Stimulated activated CD4-positive, alpha-beta T cell treated with anti-CD3 and anti-CD28 coated beads, Interleukin-15, amount 100 ng/mL, for 1 hour (primary cell): ENCODE measurements at places on chromosomes 2 and 18.

DNA sequence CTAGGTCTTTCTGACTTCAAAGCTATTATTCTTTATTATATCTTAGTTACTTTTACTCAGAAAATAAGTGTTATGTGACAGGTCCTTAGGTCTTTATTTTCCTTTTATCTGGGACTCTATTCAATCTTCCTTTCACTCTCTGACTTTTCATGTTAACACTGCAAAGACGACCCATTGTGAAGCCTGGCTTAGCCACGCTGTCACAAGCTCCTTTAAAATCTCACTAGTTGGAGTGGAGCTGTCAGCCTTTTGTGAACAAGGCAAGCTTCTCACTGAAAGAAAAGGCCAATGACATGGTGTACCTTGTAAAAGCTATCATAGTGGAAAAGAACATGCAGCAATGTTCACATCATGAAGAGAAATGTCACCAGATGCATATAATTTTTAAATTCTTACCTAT, 1130.7 kb upstream of the FAM98A start:
- no peak for DNase-seq

DNA sequence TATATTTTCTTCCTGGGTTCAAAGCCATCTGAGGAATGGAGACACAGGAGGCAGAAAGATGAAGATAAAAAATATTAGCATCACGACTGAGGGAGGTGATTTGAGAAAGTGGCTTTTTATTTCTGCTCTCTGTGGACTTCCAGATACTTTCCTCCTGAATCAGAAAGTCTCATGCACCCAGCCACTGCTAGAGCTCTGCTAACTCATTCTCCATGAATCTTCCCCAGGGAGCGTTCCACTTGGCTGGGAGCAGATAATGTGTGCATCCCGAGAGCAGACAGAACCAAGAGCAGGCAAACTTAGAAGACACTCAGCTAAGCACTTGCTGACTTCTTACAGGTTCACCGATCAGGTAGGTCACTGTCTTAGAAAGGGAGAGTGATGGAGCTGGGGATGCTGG, 264.1 kb upstream of the THUMPD2 start:
- DNase-seq, result no peak

- no peak for DNase-seq
Observed at GRCh38 chr2:71558300-71559051, 105.1 kb downstream of the DYSF start.

DNA sequence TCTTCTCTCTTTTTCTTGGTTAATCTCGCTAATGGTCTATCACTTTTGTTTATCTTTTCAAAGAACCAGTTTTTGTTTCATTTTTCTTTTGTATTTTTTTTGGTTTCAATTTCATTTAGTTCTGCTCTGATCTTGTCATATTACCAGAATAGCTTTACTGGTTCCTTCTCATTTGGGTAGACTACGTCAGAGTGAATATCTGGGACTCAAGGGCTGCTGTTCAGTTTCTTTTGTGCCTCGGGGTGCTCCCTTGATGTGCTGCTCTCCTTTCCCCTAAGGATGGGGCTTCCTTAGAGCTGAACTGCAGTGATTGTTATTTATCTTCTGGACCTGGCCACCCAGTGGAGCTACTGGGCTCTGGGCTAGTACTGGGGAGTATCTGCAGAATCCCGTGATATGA, 29.4 kb upstream of the IL1RN start:
- no peak for DNase-seq

DNA sequence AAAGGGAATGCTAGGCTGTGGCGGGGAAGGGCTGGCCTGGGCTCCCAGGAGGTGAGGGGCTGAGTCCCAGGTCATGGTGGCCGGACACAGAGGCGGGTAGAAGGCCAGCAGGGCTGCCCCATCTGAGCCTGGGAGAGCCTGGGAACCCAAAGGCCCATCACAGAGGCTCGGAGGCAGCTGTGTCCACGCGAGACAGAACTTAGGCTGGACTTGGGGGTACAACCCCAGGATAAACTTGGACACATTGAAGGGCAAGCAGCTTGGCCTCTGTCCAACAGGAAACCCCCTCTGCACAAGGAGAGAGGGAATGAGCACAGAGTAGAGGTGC, 95.9 kb downstream of the ZFP36L2 start:
- DNase-seq, result no peak

DNA sequence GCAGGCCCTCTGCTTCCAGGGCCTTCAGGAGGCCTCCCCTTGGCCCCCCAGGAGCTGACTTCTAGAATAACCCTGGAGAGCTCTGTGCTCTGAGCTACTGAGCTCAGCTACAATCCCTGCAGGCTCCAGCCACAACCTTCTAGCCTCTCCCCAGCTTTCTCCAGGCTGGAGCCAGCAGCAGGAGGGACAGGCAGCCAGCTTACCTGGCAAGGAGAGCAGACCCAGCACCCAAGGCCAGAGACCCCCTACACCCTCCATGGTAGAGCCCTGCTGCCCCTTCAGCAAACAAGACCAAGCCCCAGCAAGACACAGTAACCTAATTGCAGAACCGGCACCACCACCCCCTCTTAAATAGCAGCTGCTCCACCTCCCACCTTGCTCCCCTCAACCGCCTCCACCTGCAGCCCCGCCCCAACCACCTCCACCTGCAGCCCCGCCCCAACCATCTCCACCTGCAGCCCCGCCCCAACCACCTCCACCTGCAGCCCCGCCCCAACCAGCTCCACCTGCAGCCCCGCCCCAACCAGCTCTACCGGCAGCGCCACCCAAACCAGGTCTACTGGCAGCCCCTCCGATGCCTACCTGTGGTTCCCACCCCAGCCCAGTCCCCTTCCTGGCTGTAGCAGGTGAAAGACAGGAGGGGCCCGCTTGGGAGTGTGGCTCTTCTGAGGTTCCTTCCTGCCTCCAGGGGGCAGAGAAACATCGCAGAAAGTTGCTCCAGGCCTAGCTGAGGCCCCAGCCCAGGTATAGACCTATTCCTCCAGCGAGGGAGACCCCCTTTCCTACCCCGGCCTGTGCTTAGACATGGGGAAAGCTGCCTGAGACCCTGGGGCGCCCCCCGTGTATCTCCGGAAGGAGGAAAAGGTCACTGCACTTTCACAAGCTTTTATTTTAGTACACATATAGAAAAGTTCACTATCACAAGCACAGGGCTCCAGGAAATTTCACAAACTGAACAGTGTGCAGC, at the start of gene ASTL:
ASTL (minus strand) TSS at position 324 of the 967 bp plus-strand sequence; CDS start at position 258, 66 bp downstream.
- DNase-seq, result no peak

DNA sequence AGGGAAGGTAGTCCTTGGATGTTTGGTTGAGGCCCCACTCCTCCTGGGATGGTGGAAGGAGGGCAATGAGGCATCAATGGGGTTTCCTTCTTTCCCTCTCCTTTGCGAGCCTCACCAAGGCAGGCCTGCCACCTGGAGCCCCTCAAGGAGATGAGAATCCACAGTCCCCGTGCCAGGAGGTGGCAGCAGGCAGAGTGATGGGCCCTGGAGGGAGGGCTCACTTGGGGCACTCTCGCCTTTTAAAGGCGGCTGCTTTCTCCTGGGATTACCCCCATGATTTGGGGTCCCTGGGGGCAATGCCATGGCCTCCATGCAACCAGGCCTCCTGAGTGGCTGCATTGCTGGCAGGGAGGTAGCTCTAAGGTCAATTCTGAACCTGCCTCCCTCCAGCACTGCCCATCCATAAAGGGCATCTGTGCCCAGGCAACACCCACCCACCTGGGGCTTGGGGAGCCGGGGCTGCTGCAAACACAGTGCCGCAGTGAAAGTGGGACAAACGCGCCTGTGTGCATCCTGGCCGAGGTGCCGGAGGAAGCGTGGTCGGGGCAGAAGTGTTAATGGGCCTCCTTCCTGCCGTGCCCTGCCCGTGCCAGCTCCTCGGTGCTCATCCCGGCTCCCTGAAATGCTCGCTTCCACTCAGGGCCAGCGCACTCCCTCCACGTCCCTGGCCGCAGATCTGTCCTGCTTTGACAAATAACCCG, 55.9 kb downstream of the ZFP36L2 start:
- DNase-seq, result no peak

- DNase-seq, result no peak
Observed at GRCh38 chr2:53863538-53864227, 3.9 kb upstream of the GPR75 start.

GRCh38 chr18:11567396-11567795, 42.0 kb upstream of the SLC35G4 start:
- no peak for DNase-seq

DNA sequence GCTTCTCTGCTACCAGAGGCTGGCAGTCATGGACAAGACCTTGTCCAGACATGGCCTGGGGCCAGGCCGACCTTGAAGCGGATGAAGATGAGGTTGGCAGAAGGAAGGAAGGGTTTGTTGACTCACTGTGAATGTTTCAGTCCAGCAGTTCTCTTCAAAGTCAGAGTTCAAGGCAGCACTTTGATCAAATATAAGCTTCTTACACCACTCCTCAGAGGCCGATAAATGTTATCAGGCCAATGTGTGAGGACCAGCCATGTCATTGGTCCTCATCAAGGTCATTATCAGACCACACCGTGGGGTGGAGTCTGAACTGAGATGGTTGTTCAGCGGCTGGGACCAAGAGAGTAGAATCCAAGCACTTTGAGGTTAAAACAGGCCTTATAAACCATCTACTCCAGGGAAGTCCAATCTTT, 35.5 kb downstream of the QPCT start:
- no peak for DNase-seq

- DNase-seq, result no peak
Observed at GRCh38 chr2:212912445-212913103, 238.8 kb downstream of the IKZF2 start.

DNA sequence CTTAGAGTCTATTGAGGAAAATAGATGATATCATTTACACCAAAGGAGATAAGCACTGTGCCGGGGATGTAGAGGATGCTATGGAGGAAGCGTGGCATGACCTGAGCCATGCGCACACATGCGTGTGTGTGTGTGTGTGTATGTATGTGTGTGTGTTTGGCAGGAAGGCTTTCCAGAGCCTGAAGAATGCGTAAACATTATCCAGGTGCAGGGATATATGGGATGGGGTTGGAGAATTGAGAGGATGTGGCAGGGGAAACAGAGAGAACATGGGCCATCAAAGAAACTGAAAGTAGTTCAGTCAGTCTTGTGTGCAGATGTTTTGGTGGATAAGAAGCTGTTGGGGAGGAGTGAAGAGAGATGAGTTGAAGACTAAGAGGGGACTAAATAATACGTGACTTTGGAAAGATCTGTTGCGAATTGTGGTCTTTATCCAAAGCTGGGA, 9.3 kb upstream of the STAT1 start:
- DNase-seq, result no peak

- DNase-seq, result no peak
Observed at GRCh38 chr2:28751956-28752630, 463 bp downstream of the PPP1CB start.

DNA sequence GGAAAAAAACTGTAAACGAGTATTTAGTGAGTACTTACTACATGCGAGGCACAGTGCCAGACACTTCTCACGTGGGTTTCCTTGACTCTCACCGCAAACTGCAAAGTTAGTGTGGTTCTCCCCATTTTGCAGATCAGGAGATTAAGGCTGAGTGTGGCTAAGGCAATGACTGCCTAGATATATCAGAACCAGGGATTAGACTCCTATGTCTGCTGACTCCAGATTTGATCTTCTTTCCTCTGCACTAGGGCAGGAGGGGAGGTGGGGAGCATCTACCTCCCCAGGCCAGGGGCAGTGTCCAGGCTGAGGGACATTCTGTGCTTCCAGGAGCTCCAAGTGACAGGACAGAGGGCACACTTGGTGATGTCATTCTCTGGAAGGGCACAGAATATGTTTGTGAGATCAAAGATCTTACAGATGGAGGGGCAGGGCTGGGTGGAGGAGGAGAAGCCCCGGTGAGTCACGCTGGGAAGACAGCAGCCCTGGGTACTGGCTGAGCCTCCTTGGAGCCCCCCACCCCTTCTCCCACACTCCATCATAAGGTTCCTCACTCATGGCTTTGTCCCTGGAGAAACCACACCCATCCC, 92.4 kb downstream of the RHOB start:
- no peak for DNase-seq

GRCh38 chr2:26580751-26581150, 60.4 kb downstream of the CIB4 start:
- DNase-seq, result no peak

DNA sequence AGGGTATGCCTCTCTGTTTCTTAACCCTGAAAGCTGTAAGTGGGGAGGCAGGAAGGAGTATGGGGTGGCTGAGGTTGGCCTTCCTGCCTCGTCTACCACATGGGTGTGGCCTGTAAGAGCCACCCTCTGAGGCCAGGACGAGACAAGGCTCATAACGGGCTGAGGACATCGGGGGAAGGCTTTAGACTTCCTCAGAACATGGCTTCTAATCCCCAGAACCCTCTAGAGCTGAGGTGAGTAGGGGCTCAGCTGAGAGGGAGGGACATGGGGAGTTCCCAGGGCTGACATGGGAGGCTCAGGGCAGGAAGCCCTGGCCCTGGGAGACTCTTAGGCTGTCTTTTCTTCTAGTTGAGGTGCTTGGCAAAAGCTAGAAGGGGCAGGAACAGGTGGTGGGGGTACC, 36.7 kb downstream of the EMX1 start:
- no peak for DNase-seq

DNA sequence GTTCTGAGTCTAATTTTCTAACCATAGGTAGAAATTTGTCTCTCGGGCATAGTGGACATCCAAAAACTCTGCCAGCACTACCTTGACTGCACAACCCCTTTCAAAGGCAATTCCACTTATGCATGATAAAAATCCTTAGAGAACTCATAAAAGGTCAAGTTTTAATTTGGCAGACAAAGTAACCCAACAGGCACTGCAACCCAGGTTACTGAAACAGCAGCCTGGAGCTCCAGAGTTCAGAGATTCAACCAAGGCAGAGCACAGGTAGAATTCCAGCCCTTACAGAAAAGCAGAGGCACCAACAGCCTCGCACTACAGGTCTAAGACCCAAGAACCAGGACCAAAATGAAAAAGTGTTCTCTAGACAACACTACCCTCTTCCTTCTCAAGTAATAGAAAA, 1.8 kb downstream of the DTNB start:
- DNase-seq, result no peak

DNA sequence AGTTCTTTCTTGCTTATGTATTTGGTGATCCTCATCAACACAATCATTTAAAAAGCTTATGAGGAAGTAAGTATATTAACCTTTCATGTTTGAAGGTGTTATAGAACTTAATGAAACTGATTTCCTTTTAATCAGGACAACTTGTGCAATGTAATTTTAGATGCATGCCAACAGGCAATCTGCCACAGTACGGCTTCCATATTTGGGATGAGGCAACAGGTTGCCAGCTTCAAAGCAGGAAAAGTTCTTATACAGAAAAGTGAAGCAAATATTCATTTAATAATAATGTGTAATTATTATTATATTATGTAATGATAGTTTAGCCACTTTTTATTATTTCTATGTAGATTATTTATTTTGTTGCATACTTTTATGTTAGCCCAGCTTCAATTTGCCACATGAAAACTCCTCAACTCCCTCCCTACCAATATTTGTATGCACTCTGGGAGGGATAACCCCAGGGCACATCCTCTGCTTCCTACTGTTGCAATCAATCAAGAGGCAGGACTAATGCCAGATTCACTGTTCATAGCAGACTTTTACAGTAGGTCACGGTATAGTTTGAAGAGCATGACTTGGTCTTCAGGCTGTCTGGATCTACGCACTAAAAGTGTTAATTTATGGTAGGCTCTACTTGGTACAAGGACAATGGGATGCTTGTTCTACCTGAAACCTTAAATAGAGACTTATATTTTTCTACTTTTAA, 277.2 kb downstream of the AGPS start:
- no peak for DNase-seq

- no peak for DNase-seq
Observed at GRCh38 chr2:190707726-190708125, 58.8 kb downstream of the NAB1 start.
